ENCODE measurements at places on chromosomes 13 and 19.

DNA sequence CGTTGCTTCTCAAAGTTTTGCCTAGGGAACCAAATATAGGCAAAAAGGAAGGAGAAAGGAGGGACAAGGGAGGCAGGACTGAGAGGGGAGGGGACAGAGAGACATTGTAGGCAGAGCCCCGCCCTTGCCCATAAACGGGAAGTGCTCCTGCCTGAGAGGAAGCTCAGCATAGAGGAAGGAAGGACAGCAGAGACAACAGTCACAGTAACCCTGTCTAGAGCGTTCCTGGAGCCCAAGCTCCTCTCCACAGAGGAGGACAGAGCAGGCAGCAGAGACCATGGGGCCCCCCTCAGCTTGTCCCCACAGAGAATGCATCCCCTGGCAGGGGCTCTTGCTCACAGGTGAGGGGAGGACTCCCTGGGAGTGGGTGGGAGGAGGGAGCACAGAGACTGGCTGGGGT lies at the start of gene CEACAM21:
Gene CEACAM21 (plus strand): TSS at position 169 of the 400 bp plus-strand sequence. CDS start 109 bp downstream, at position 278.
- DNase-seq: no peak

DNA sequence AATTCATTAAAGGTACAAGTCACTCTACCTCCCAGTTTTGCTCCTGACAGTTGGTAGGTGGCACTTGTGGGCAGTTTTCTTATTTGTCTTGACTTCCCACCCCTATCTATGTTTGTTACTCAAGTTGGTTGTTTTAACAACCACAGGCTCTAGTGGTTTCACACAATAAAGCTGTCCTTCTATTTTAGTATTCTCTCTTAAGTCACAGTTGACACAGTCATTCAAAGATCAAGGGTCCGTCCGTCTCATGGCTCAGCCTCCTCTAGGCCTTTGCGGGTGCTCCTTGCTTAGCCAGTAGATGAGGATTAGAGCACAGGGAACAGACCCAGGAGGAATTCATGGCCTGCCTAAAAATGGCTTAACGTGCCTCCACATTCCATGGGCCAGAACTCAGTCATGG lies 573.7 kb downstream of the IRS2 start:
- DNase-seq: no peak

DNA sequence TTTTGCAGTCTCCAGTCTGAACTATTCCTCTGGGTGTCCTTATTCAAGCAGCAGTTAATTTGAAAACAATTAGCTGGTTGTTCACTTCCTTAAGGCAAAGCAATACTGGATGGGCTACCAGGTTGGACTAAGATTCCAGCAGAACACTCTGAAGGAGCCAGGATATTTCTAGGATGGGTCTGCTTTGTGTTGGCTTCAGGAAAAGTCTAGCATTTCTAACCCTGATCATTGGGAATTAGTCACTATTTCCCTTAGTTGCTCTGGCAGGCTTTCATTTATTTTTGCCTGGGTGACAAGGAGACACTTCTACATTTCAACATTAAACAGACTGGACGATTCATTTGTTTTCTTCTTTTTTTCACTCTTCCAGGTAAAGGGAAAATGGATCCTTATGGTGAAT lies 228.4 kb downstream of the ENOX1 start:
- DNase-seq: no peak

DNA sequence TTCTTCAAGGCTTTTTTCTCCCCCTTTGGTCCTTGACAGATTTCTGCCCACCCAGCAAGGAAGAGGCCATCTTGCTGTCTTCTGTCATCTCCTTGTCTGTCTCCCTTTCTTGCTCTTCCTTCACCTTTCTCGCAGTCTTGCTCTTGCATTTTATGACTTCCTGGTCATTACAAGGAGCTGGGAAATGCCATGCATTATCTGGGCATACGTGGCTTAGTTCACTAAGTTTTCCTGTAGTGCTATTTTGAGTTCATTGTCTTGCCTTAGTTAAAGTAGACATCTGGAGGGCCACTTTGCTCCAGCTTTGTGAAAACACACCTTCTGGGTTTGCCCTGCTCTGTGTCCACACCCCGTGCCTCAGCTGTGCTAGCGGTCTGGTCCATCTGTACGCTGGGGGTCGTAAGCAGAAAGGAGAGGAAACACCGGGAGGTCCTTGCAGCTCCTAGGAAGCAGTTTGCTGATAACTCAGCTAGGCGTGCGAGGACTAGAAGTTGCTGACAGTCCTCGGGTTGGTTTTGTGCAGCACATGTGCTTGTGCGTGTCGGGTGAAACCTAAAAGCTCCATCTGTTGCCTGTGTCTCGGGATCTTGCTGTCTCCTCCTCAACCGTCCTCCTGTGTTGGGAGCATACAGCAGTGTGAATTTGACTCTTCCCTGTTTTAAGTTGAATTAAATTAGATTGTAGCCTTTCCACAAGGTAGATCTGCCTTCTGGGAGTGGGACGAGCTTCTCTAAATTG lies 59.4 kb downstream of the ARHGEF7 start:
- no peak for DNase-seq

DNA sequence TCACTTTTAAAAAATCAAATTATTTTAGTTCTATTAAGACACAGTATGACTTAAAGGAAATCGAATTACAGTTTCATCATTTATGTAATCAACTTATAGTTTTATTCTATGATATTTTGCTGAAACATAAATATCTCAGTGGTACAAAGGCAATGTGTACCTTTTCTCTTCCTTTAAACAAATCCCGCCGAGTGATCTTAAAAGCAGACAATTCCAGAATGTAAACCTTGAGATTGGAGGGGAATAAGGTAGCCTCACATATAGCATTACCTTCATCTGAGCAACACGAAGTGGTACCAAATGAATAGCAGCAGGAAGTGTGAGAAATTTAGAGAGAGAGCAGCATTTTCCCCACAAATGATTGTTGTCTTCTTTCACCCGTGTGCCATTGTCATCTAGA lies 842.2 kb upstream of the GPC6 start:
- no peak for DNase-seq

- DNase-seq: no peak
Observed at GRCh38 chr13:110784704-110785103, 71.2 kb downstream of the ING1 start.

DNA sequence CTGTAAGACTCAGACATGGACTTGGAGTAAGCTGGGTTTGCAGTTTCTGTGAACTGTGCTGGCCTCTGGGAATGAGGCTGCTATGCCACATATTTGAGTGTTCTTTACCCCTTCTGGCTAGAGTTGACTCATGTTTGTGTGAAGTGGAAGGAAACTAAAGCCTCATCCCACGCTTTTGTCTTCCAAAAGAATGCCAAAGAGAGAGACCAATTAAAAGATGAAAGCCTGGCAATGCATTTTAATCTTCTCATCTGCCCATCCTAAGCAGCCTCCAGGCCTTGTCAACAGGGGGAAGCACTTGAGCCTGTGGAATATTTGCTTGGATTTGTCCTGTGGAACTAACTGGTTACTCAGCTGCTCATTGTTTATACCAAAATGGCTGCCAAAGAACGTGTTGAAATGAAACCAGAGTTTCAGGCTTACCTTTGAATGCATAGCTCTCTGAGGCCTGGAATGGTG lies 49.1 kb downstream of the LMO7 start:
- peak; percentile 30 for DNase-seq

- DNase-seq: no peak
Observed at GRCh38 chr19:5957170-5957569, 20.8 kb downstream of the RANBP3 start.

DNA sequence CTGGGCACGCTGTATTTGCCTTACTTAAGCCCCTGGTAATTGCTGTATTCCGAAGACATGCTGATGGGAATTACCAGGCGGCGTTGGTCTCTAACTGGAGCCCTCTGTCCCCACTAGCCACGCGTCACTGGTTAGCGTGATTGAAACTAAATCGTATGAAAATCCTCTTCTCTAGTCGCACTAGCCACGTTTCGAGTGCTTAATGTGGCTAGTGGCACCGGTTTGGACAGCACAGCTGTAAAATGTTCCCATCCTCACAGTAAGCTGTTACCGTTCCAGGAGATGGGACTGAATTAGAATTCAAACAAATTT lies 676 bp downstream of the BRCA2 start:
- DNase-seq: no peak

- DNase-seq: no peak
Observed at GRCh38 chr13:76293346-76293745, 592.9 kb downstream of the KCTD12 start.

DNA sequence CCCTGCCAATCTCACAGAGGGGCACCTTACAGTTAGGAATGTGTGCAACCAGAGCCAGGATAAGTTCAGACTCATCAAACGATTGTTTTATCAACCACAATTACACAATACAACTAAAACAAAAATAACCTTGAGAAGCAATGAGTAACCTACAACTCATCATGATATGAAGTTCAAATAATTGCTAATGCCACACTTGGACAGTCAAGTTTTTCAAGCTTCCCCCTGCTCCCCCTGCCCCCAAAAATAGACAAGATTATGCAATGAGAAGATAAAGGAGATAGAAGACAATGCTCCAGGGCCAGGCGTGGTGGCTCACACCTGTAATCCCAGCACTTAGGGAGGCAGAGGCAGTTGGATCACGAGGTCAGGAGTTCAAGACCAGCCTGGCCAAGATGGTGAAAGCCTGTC lies 13.6 kb upstream of the KPNA3 start:
- DNase-seq: no peak

DNA sequence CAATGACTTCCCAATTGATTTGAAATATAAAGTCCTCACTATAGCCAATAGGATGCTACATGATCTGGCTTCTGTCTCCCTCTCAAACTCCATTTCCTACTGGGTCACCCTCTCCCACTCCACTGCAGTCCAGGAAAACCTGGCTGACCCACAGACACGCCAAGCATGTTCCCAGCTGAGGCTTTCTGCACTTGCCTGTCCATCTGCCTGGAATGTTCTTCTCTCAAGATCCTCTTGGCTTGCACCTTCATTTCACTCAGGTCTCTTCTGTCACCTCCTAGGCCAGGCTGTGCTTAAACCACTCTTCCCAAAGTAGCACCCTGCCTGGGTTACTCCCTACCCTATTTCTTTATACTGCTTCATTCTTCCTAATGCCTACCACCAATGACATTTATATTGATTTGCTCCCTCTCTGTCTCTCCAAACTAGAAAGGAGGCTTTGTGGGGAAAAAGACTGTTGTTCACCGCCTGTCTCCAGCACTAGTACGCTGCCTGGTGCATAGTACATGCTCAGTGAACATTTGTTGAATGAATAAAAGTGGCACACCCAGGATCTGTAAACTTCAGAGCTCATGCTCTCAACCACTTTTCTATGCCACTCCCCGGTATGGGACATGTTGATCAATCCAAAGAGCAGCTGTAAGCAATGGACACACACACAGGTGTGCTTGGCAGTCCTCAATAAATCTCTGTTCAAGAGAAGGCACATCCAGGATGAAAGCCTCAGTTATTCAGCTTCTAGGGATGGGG lies 261.3 kb downstream of the FOXO1 start:
- no peak for DNase-seq

- no peak for DNase-seq
Observed at GRCh38 chr19:6725513-6726231, 5.2 kb upstream of the C3 start.

- no peak for DNase-seq
Observed at GRCh38 chr19:1509602-1510441, 3.0 kb downstream of the ADAMTSL5 start.

- no peak for DNase-seq
Observed at GRCh38 chr13:84279166-84279565, 396.9 kb upstream of the SLITRK1 start.

- DNase-seq: no peak
Observed at GRCh38 chr13:106527826-106528225, 7.6 kb downstream of the EFNB2 start.

DNA sequence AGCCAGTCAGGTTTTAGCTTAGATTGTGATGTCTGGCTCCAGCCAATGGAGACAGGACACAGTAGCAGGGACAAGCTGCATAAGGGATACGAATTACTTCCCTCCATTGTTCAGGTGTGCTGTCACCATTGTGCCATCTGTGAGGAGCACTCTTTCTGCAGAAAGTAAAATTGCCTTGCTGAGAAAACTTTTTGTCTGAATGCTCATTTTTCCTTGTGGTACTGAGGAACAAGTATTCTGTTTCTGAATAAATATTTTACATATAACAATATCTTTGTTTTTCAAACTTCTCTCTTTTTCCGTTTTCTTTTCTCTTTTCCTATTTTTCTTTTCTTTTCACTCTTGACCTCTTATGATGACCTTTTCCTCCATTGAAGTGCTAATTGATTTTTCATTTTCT lies 10.2 kb downstream of the SLC10A2 start:
- DNase-seq: no peak

DNA sequence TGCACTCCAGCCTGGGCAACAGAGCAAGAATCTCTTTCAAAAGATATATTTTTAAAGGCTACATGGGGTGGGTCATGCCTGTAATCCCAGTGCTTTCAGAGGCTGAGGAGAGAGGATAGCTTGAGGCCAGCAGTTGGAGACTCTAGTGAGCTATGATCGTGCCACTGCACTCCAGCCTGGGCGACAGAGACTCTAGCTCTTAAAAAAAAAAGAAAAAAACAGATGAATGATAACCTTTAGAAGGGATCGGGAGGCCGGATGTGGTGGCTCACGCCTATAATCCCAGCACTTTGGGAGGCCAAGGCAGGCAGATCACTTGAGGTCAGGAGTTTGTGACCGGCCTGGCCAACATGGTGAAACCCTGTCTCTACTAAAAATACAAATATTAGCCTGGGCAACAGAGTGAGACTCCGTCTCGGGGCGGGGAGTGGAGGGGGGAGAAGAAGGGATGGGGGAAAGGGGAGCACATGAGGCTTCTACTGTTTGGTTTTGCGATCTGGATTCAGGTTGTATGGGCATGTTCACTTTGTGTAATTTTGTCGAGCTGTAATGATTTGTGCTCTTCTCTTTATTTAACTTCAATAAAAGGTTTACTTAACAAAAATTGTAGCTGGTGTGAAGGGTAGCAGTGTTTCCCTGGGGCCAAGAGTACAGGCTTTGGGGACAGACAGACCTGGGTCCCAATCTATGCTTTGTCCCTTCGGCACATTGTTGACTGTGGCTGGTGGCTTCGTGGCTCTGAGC lies 1.1 kb upstream of the PSMC4 start:
- DNase-seq: no peak

DNA sequence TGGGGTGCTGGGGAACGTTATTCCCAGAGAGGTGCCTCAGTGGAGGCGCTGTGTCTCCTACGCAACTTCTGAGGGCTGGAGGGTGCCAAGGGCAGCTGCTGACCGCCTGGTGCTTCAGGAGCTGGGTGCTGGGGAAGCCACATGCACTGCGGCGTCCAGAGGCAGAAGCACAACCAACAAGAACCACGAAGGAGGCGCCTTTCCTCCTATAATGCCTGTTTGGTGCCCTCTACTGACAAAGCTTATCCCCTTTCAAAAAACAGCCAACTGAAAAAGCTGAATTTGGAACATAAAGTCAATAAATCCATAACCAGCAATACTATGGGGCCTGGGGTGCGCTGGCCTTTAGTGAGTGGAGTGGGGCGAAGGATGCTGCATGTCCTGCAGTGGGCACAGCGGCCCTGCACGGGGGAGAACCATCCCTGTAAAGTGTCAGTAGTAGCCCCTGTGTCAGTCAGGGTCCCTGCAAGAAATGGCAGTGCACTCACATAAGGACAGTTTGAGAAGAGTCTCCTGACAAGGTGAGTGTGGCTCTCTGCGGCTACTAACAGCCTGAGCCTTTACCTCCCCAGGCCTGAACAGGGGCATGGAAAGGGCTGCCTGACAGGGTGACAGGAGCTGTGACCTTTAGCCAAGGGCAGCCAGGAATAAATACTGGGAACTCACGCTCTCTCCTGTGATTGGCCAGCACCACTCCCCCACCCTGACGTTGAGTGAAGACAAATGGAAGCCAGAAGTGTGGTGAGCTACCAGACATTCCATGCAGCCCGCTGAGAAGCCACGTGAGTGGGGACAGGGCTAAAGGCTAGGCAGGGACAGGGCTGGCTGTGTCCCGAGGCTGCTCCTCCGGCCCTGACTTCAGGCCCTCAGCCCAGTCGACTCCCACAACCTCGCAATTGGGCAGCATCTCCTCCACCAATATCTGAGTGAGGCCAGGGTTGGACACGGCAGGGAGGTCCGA lies 4.5 kb upstream of the B3GNT8 start:
- DNase-seq: no peak

GRCh38 chr13:67806796-67807195 lies 576.7 kb upstream of the PCDH9 start:
- no peak for DNase-seq
